NCI-H1417 (cell line): ENCODE measurements at places on chromosomes 16 and 17.

DNA sequence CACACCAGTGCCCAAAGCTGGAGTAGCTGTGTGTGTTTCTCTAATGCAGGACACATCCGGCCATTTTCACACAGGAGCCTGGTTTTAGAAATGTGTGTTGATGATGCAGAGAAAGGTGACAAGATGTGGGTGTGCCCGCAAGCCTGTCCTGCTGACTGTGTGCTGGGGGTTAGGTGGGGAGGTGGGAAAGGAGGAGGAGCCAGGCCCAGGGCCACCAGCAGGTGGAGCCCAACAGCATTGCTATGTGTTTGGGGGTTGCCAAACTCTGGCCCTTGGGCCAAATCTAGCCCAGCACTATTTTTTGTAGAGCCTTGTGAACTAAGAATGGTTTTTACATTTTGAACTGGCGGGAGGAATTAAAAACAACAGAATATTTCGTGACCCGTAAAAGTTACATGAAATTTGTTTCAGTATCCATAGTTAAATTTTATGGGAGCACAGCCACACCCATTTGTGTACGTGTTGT is 61.7 kb upstream of the LGALS9 start:
- no peak for DNase-seq

DNA sequence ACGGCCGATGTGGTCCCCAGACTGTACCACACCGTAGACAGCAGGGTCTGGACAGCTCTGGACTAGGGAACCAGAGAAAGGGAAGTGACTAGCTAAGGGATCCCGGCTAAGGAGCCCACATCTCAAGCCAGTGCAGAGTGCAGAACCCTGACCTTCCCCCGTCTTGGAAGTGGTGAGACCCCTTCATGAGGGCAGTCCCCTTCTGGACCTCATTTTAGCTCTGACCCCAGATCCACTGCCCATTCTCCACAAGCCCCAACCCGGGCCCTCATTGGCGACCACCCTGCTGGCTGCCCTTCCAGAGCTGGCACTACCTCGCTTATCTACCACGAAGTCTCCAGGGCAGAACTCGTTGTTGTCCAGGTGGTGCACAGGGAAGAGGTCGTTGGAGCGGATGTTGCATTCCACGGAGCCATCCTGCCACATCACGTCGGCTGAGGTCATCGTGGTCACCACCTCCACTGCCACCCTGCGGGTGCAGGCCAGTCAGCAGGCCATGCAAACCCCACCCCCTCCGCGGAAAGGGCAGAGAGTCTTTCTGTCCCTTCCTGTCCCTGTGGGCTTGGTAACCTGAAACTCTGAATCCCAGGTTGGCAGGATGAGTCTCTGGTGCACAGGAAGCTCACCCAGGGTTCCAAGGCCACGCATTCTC is 14.2 kb downstream of the SPHK1 start:
- DNase-seq: no peak

GRCh38 chr16:10976634-10977033 is 32.3 kb downstream of the CLEC16A start:
- DNase-seq: peak; percentile 46

- no peak for DNase-seq
Observed at GRCh38 chr17:65888649-65889048, 303.3 kb downstream of the CEP112 start.

- no peak for DNase-seq
Observed at GRCh38 chr17:44216173-44216572, 3.3 kb downstream of the UBTF start.

DNA sequence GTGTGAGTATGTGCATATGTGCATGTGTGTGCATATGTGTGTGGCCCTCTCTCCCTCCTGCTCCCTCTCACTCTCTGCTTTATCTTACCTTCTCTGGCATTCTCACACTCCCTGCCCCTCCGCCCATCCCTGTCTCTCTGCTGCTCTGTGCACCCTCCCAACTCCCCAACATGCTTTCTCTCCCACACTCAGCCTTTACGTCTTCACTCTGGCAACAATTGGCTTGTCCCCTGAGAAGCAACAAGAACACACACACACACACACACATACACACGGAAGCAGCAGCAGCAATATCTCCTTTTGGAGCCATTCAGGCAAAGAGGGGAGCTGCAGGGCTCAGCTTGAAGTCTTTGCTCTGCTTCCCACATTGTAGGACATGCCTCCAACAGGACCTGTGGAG is 27.8 kb downstream of the PITPNM3 start:
- DNase-seq: no peak

- DNase-seq: no peak
Observed at GRCh38 chr16:8867932-8868415, 832 bp downstream of the CARHSP1 start.

GRCh38 chr16:77387815-77388209 is 47.0 kb downstream of the ADAMTS18 start:
- DNase-seq: peak; percentile 10

DNA sequence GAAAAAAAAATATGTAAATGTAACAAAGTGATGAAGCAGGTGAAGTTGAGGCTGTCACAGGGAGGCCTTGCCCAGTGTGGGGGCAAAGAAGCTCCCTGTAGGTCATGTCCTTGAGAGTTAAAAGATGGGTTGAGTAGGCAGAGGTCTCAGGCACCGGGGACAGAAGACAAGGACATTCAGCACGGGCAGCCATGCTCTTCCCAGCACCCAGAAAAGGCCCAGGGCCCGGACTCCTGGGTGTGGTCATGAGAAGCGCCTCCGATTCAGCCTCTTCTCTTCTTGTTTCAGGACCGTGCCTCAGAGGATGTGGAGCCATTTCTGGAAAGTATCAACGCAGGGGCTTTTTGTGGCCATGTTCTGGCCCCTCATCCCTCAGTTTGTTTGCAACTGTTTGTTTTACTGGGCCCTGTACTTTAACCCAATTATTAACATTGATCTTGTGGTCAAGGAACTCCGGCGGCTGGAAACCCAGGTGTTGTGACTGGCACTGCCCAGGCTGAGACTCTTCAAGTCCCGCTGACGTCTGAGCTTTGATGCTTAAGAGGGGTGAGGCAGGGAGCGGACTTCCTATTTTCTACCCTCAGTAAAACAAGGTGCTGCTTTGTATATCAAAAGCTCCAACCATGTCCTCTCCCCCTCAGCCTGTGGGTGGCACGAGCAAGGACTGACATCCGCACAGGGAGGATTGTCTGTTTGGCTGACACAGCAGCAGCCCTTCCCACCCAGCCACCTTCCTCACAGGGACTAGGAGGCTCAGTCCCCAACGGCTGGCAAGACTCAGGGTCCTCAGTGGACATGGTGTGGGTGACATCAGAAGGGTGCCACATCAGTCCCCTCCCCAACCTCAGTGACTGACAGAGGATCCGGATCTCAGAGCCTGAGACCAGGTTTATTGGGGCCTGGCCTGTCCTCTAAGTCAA is 26.5 kb downstream of the PLA2G10 start:
- no peak for DNase-seq

- DNase-seq: no peak
Observed at GRCh38 chr16:27174007-27174406, 29.3 kb upstream of the KDM8 start.

DNA sequence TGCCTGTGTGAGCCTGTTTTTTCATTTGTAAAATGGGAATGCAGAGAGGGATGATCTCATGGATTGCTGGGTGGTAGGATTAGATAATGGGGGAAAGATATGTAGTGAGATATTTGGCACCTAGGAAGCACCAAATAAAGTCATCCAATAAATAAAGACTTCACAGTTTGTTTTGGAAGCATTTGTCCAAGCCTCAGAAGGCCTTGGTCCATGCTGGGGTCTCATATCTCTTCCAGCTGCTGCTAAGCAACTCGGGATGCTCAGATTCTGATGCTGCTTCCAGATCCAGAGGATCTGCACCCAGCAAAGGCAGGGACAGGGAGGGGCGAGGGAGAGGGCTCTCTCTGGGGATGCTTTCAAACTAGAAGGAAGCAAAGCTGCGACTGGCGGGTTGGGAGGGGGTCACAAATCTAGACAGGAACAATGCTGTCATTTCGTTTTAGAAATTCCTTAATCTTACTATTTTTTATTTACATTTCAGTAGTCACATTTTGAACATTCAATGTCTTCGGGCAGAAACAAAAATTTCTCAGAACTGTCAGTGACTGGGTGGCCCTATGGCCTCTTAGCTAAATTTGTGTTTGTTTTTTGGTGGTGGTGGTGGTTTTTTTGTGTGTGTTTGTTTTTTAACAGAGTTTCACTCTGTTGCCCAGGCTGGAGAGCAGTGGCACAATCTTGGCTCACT is 114.9 kb upstream of the CDH5 start:
- DNase-seq: no peak

DNA sequence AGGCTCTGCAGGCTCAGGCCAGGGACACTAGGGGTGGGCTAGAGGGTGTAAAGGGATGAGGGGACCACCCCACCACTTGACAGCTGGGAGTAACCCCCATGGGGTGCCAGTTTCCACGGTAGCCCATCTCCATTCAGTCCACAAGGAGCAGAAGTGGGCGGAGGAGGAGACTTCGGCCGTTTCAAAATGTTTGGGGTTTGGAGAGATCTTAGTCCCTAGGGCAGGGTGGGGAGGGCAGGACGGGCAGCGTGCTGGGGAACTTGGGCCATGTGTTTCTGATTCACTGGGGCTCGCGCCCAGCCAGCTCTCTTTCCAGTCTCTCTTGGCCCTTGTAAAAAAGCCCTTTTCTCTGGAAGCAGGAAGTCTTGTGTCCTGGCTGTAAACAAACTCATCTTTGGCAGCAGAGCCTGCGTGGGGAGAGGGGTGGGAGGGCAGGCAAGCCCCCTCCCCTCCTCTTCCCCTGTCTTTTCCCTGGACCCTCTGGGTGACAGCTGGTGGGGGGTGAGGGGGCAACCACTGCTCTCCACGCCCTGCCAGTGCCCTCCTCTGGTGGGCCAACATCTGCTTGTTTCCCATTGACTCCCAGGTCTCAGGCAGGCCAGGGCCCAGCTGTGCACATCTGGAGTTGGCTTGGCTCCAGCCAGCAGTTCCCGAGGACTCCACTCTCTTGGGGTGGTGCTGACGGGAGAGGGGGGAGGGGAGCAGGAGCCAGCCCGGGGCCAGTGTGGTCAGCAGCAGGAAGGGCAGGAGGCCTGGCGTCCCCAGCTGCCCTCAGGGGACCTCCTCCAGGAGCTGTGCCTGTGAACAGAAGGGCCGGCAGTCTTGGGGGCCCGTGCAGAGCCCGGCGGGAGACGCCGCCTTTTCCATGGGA is 8.1 kb downstream of the CYGB start:
- no peak for DNase-seq
